ENCODE measurements at places on chromosomes 1 and 21. TPM values are rescaled to one million over a fixed set of nuclear protein-coding genes. Genes with fewer than 3 reads are reported as not detected.

Gene SPRR1B
- not detected for total RNA-seq

Gene RNF11
- total RNA-seq: 116 TPM

Gene TMEM82
- total RNA-seq: not detected

Gene ST6GALNAC3
- total RNA-seq: 4.5 TPM

Gene CYP4A22
- total RNA-seq: not detected

Gene KAZN
- total RNA-seq: 2.2 TPM

Gene WASF2
- total RNA-seq: 51.2 TPM

Gene C1orf210
- total RNA-seq: not detected

Gene NCAM2
- 4.4 TPM for total RNA-seq

Gene FMO3
- 1.3 TPM for total RNA-seq

Gene GJB3
- not detected for total RNA-seq

Gene DISC1
- total RNA-seq: 3.5 TPM

DNA sequence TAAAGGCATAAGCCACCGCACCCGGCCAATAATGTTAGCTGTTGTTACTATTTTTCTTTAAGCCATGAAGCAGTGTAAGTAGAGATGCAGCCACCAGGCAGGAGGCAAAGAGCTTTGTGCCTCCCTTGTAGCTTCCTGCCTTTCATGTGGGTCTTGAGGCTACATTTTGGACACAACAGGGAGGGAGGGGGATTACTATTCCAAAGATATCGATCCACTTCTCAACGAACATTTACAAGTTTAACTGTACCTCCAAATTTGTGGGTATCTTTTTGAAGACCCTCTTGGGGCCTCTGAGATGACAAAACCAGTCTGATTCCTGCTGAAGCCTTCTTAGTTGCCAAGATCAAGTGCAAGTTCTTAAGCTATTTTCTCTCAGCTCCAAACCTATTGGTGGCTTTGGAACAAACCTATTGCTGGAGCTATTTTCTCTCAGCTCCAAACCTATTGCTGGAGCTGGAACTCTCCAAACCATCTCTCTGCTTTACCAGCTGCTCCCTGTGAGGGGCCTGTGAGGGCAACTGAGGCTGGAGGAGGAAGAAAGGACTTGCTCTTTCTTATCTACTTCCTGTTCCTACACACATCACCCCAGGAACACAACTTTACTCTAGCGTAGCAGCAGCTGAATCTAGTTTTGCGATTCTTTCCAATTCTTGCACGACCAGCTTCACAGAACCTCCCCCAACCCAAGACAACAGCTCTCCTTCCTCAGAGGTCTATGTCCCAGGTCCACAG is 16.1 kb upstream of the RCAN3 start:
- DNase-seq: no peak

GRCh38 chr1:231921646-231922345 is 295.2 kb downstream of the DISC1 start:
- DNase-seq: no peak

DNA sequence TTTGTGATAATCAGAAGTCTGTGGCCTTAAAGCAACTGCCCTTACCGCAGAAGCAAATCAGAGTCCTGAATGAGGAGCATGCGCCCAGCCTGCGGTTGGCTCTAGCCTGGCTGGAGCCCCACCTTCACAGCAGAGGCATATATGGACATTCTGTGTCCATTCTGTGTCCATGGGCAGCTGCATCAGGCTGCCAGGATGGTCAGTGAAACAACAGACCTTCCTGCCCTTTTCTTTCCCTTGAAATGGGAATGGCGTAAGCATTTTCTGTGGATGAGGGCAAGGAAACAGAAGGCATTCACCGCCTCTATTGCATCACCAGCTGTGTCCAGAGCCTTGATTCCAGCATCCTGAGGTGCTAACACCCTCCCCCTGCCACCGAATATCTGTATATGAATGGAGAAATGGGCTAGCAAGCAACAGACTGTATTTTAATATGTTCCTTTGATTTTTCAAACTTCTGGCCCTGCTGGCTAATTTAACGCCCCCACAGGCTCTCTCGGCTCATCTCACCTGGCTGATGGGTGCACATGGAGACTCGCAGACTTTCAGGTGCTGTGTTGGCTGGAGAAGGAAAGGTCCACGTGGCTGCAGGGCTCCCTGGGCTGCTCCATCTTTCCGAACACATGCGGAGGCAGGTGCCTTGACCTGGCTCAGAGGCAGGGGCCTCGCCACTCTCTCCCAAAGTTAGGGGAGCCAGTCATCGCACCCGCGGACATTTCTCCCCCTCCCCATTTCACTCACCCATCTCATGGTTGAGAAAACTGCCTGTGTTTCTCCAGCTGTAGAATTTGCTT is 159.2 kb downstream of the GALNT2 start:
- DNase-seq: no peak

DNA sequence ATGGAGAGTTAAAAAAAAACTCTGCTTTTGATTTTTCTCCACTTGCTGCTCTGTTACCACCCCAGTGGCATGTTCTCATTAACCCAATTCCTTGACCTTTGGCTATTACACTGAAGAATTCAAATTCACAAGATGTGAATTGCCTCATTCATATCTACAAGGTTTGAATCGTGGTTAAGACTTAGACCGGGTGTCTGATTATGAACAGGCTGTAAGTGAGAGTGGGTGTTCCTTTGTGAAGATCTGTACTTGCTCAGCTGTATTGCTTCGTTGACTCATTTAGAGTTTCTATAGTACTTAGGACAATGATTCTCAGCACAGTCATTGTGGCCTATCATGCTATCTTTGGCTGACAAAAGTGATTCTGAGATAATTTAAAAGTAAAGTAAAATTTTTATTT is 36.4 kb downstream of the DNM3 start:
- no peak for DNase-seq

DNA sequence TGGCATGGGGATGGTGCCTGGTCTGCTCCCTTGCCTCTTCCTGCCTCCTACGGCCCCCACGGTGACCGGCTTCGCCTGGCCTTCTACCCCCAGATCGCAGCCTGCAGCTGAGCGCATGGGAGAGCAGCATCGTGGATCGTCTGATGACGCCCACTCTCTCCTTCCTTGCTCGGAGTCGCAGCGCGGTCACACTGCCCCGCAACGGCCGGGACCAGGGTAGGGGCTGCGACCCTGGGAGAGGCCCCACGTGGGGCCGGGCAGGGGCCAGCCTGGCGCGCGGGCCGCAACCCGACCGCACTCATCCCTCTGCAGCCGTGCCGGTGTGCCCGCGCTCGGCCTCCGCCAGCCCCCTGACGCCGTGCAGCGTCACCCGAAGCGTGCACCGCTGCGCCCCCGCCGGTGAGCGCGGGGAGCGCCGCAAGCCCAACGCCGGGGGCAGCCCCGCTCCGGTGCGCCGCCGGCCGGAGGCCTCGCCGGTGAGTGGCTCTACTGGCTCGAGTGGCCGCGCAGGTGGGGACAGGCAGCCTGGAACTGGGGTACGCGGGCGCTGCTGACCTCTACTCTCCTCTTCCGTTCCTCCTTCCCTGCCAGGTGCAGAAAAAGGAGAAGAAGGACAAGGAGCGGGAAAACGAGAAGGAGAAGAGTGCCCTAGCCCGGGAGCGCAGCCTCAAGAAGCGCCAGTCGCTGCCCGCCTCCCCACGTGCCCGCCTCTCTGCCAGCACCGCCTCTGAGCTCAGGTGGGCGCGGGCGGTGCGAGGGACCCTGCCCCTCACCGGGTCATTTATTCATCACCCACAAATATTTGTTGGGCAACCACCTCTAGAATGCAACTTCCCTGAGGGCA is 20.4 kb downstream of the MAP7D1 start:
- peak; percentile 41 for DNase-seq

- no peak for DNase-seq
These were observed 3.2 kb downstream of the PLA2G2E start for GRCh38 chr1:19920132-19920710.

GRCh38 chr1:68103884-68104554 is 53.6 kb upstream of the DIRAS3 start:
- no peak for DNase-seq

DNA sequence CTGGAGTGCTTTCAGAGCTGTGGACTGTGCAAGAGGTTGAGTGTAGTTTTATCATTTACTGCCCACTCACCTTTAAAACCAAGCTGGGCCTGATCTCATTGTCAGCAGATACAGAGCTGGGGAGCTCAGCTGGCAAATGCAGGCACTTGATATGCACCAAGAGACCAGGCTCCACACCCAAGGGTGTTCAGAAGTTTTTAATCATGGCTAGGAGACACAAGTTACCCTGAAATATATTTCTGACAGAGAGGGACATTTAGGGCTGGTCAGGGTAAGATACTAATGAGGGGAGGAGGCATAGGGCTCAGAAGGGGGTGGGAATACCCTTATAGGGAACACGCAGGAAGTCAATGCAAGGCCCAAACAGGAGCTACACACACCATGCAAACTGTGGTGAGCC is 153.7 kb downstream of the ELAVL4 start:
- DNase-seq: no peak

DNA sequence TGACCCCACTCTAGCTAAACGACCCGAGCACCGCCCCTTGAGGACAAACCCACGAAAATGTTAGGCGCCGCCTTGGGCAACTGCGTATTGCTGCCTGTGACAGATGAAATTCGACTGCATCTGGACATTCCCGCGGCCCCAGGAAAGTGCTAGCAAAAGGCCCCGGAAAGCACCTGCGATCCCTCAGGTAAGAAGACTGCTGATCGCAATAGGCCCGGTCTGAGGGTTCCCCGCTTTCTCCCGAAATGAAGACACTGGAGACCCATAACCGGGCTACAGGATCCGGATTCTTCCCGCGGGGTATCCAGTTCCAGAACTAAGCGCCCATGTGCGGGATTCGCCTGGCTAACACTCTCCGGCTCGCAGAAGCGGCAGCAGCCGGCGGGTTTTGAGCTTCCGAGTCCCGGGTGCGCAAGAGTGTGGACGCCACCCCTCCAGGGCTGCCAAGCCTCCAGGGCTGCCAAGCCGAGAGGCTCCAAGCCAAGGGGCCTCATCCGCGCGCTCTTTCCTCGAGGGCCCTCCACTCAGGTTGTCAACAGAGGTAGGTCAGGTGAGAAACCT is 157.9 kb upstream of the NBPF11 start:
- DNase-seq: no peak

DNA sequence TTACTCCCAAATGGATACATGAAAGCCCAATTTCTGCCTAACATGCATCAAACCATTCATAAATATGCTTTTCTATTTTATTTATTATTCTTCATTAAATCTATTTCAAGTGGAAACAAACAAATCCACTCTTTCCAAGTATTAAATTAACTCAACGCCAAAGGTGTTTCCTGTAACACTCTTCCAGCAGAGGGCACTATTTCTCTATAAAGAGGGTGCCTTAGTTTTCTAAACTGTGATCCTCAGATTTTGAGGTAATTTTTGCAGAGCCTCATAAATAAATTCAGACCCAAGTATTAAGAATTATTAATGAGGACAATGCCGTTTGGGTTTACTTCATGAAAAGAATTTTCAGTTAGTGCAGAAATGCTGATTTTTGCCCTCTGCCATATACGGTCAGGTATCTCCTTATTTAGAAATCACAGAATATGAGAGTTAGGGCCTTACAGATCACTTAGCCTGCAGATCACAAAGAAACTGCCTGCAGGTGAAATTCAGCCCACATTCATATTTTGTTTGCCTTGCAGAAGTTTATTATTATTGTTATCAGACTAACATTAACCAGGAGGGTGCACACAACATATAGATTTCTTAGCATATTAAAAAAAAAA is 40.1 kb upstream of the MYSM1 start:
- no peak for DNase-seq

DNA sequence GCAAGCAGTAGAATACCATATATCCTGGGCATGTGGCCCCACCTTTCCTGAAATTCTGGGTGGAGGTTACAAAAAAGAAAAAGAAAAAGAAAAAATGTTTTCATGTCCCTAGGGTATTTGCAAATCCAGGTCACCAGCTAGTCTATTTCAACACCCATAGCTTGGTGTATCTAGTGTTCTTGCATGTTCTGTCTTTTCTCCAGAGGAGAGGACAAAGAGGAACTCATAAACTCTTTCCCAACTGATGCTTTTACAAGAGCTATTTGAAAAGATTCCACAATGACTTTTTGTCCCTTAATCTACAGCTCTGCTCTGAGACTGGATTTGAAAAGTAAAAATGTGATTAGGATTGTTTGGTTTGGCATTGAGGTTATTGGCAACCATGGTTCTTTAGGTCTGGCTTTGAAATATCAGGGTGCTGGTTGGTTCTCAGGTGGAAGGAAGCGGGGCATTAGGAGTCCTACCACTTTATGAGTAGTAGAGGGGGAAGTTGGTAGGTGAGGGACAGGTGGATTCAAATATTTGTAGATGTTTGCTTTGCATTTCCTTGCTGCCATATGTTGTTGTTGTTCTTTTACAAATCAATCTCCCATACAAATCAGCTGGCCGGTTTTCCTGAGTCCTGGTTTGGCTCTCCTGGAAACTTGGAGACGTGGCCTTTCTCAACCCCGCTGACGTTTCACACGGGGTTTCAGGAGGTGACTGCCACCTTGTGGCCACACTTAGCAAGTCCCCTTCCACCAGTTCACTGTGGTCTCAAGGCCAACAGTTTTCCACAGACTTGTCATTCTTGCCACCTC is 126.7 kb upstream of the KIAA0040 start:
- peak; percentile 73 for DNase-seq

GRCh38 chr1:185661971-185662370 is 72.2 kb upstream of the HMCN1 start:
- no peak for DNase-seq

DNA sequence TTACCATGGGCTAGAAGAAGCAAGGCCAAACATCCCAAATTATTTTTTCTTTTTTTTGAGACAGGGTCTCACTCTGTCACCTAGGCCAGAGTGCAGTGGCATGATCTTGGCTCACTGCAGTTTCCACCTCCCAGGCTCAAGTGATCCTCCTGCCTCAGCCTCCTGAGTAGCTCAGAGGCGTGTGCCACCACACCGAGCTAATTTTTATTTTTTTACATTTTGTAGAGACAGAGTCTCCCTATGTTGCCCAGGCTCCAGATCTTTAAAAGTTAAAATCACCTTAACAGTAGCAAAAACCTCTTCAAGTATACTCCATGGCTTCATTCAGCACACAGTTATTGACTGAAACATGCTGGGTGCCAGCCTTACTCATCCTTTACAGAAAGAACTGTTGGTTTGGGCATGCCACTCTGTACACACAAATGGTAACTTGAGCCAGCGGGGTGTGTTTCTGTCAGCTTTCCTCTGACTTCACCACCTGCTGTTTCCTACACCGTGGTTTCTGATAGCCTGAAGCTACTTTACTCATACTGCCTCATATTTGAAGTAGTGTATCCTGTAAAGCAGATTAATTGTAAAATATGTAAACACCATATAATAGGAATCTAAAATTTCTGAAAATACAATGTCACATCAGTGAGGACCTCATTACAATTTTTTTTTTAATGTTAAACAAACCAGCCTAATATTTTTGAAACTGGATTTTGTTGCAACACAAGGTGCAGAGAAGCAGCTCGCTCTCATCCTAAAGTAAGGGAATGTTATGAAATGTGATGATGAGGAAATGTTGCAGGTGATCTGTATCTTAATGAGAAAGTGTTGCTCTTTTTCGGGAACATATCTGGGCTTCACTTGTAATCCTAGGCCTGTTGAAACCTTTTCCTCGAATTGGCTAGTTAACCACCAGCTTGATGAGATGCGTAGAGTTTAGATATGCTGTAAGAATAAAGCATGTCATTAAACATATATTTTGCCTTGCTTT is 113.9 kb downstream of the ATP5PO start:
- no peak for DNase-seq
